ENCODE measurements at places on chromosomes 7 and 10.

GRCh38 chr10:110505130-110505770, 7.5 kb downstream of the DUSP5 start:
- no peak overlapping the region for H3K27ac ChIP-seq
- no peak overlapping the region for H3K4me3 ChIP-seq
- no peak for DNase-seq
- peaks cover 42% of the 10 kb centered on the region for H3K4me1 ChIP-seq

DNA sequence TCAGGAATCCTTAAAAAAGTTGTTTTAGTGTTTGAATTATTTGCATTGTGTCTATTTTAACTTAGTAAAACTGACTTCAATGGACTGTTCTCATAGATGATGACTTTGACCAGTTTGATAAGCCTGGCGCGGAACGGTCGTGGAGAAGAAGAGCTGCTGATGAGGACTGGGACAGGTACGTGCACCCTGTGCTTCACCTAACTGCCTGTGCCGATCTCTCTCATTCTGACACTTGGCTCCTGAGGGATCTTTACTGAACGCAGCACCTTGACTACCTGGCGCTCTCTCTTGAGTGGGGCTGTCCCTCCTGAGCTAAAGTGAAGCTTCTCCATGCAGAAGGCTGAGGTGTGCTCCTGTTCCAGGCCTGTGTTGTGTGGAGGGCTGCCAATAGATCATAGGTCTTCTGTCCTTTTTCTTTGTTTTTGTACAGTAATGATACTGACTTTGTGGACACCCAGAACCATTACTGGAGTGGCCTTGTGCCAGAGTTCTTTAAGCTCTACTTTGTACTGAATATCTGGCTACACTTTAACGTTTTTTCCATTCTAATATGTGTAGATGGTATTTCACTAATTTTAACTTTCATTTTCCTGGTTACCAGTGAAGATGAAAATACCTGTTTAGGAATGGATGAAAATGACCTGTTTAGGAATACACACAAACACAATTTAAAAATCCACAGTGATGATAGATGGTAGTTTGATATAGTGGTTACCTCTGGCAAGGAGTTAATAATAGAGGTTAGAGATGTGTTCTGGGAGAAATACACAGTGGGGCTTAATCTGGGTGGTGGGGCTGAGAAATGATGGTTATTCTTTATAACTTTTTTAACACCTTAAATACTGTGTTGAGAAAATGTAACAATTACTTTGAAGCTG, 20.9 kb downstream of the RBM33 start:
- peak overlapping the region; percentile 50 for H3K4me3 ChIP-seq
- H3K27me3 ChIP-seq = no peaks in the 10 kb centered on the region
- H3K27ac ChIP-seq = no peak overlapping the region
- DNase-seq = no peak
- H3K36me3 ChIP-seq = peaks cover 5% of the 10 kb centered on the region

GRCh38 chr7:20219446-20220292, 2.5 kb upstream of the MACC1 start:
- no peaks in the 10 kb centered on the region for H3K27me3 ChIP-seq
- H3K4me3 ChIP-seq = no peak overlapping the region
- H3K27ac ChIP-seq = no peak overlapping the region
- DNase-seq = peak; percentile 27
- H3K36me3 ChIP-seq = no peaks in the 10 kb centered on the region

DNA sequence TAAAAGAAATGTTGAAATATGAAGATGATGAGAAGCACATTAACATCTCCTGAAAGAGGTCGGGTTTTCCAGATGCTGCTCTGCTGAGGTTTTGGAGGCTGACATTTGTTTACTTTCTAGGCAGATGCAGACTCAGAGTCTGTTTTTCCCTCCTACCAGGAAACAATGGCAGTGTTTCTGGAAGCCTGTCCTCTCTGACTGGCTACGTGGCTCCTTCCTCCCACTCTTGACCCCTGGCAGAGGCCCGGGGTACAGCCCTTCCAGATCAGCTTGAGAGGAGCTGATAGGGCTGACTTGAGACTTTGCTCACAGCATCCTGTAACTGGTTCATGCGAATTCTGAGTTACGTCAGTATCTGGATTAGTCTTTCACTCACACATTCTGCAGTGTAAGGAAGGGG, 41.1 kb upstream of the IL15RA start:
- H3K27me3 ChIP-seq = no peaks in the 10 kb centered on the region
- H3K36me3 ChIP-seq = no peaks in the 10 kb centered on the region
- DNase-seq = no peak

- no peak overlapping the region for H3K4me3 ChIP-seq
- H3K27ac ChIP-seq = no peak overlapping the region
- no peaks in the 10 kb centered on the region for H3K36me3 ChIP-seq
- DNase-seq = no peak
Observed at GRCh38 chr7:24902931-24903330, 77.0 kb downstream of the OSBPL3 start.

DNA sequence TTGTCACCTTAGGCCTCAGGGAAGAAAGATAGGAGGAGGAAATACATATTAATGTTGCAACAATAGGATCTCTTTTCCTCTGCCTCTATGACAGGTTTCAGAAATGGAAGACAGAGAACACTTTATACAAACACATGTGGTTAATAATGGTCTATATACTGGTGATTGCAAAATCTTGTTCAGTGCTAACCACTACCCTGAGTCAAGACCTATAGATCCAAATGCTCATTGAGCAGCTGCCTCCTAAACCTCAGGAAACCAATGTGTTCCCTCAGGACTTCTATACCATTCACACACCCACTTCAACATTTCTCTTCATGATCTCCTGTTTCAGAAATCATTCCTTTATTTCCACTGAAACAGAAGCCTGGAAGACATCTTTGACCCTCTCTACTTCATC, 32.5 kb upstream of the VWDE start:
- no peak for DNase-seq
- no peaks in the 10 kb centered on the region for H3K36me3 ChIP-seq
- H3K4me1 ChIP-seq = no peaks in the 10 kb centered on the region
- H3K27me3 ChIP-seq = peaks cover 5% of the 10 kb centered on the region

- DNase-seq = no peak
- H3K4me3 ChIP-seq = no peak overlapping the region
- H3K4me1 ChIP-seq = peaks cover 7% of the 10 kb centered on the region
- peaks cover 8% of the 10 kb centered on the region for H3K36me3 ChIP-seq
- H3K27ac ChIP-seq = no peak overlapping the region
- H3K27me3 ChIP-seq = no peaks in the 10 kb centered on the region
Observed at GRCh38 chr10:344582-345200, 209.4 kb downstream of the ZMYND11 start.

GRCh38 chr7:80650030-80650429, 11.6 kb downstream of the CD36 start:
- no peak overlapping the region for H3K4me3 ChIP-seq
- peaks cover 2% of the 10 kb centered on the region for H3K27me3 ChIP-seq
- DNase-seq = no peak
- H3K4me1 ChIP-seq = no peaks in the 10 kb centered on the region

- no peak overlapping the region for H3K27ac ChIP-seq
- peaks cover 7% of the 10 kb centered on the region for H3K36me3 ChIP-seq
- DNase-seq = no peak
- no peak overlapping the region for H3K4me3 ChIP-seq
Observed at GRCh38 chr7:26404189-26404996, 112.7 kb downstream of the SNX10 start.

GRCh38 chr10:90051474-90051873, 350.1 kb downstream of the KIF20B start:
- H3K4me3 ChIP-seq = no peak overlapping the region
- H3K27me3 ChIP-seq = peaks cover 2% of the 10 kb centered on the region
- no peak for DNase-seq
- H3K36me3 ChIP-seq = no peaks in the 10 kb centered on the region

- H3K27ac ChIP-seq = no peak overlapping the region
- peaks cover 17% of the 10 kb centered on the region for H3K4me1 ChIP-seq
- no peak overlapping the region for H3K4me3 ChIP-seq
- DNase-seq = no peak
- no peaks in the 10 kb centered on the region for H3K27me3 ChIP-seq
Observed at GRCh38 chr7:149720372-149721083, 52.9 kb downstream of the ZNF467 start.

DNA sequence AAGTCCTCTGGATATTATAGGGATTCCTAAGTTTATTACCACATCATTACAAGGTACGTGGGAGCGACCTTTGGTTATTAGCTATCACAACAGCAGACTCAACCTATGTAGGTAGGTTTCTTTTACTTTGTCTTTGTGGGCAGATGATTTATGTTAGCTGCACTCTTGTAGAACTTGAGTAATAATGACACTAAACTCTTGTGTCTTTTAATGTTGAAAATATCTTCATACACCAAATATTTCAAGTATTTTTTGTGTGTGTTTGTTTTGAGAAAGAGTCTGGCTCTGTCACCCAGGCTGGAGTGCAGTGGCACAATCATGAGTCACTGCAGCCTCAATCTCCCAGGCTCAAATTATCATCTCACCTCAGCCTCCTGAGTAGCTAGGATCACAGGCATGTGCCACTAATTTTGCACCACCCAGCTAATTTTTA, 19.2 kb upstream of the SUPV3L1 start:
- no peak for DNase-seq
- peak overlapping the region; percentile 35 for H3K27ac ChIP-seq
- peaks cover 5% of the 10 kb centered on the region for H3K36me3 ChIP-seq

GRCh38 chr10:22244001-22244400, 26.2 kb upstream of the EBLN1 start:
- no peak overlapping the region for H3K4me3 ChIP-seq
- no peak overlapping the region for H3K27ac ChIP-seq
- no peaks in the 10 kb centered on the region for H3K36me3 ChIP-seq
- no peak for DNase-seq

DNA sequence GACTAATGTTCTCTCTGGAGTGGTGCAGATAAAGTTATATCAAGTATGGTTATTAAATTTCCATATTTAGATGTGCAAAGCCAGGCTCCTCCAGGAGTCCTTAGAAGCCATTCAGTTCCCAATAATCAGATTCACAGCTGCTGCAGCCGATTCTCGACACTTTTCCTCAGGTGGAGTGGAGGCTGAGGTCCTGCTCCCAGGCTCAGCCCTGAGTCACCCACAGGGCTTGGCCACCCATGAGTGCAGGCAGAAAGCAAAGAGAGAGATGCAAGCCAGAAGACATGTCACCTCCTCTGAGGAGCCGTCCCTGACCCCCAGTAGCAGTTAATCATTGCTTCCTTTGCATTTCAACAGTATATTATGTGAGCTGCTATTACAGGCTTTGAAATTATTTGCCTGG, 36.3 kb upstream of the NANOS1 start:
- DNase-seq = no peak
- no peaks in the 10 kb centered on the region for H3K36me3 ChIP-seq
- H3K27me3 ChIP-seq = peaks cover 3% of the 10 kb centered on the region
- H3K4me1 ChIP-seq = no peaks in the 10 kb centered on the region
- no peak overlapping the region for H3K4me3 ChIP-seq

DNA sequence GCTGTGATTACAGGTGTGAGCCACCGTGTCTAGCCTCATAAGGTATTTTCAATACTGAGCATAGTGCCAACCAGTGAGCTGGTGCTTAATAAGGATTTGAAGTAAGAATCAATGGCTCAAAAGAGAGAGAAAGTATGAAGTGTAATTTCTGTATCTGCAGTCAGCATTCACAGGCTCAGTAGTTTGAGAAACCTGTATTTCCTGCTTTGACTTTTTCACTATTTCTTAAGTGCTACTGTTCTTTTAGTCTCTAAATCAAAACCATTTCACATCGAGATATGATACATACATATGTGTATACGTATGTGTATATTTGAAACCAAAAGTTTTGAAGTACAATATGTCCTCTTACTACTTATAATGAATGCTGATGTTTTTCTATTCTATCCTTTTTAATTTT, 189.9 kb downstream of the PPP1R9A start:
- H3K27me3 ChIP-seq = no peaks in the 10 kb centered on the region
- no peak overlapping the region for H3K27ac ChIP-seq
- DNase-seq = no peak
- H3K4me3 ChIP-seq = no peak overlapping the region
- no peaks in the 10 kb centered on the region for H3K36me3 ChIP-seq

DNA sequence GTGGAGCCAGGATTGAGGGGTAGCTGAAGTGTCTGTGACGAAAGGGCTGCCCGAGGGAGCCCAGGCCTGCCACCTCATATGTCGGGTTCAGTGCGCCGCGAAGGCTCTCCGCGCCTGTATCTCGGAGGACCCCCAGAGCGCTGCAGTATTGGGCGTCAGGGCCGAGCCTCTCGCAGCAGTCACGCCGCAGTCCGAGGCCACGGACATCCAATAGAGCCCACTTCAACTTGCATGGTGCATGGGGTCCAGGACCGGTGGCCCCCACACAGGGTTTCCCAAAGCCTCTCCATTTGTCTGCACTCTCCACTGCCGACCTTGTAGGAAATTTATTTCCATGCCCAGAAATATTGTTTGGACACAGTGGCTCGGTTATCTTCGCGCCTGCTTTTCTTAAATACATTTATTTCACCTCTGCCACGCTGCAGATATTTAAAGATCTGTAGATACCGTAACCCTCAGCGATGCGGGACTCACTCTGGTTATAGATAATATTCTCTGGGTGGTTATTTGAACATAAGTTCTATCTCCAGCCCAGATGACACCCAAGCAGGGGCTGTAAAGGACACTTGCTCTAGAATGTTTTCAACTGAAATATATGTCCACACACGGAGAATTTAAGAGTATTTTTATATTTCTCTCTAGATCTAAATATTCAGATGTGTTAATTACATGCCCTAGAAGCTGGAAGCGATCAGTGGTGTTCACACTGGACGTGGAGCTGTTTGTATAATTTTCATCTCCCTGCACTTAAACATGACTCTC, 5.1 kb upstream of the ZNF503 start:
- peaks cover 73% of the 10 kb centered on the region for H3K27me3 ChIP-seq
- peaks cover 12% of the 10 kb centered on the region for H3K4me1 ChIP-seq
- no peak overlapping the region for H3K27ac ChIP-seq
- no peak for DNase-seq
- H3K36me3 ChIP-seq = peaks cover 1% of the 10 kb centered on the region

- H3K36me3 ChIP-seq = no peaks in the 10 kb centered on the region
- H3K27me3 ChIP-seq = no peaks in the 10 kb centered on the region
- H3K27ac ChIP-seq = no peak overlapping the region
- no peak for DNase-seq
- no peak overlapping the region for H3K4me3 ChIP-seq
Observed at GRCh38 chr7:15130666-15131541, 228.4 kb upstream of the DGKB start.

DNA sequence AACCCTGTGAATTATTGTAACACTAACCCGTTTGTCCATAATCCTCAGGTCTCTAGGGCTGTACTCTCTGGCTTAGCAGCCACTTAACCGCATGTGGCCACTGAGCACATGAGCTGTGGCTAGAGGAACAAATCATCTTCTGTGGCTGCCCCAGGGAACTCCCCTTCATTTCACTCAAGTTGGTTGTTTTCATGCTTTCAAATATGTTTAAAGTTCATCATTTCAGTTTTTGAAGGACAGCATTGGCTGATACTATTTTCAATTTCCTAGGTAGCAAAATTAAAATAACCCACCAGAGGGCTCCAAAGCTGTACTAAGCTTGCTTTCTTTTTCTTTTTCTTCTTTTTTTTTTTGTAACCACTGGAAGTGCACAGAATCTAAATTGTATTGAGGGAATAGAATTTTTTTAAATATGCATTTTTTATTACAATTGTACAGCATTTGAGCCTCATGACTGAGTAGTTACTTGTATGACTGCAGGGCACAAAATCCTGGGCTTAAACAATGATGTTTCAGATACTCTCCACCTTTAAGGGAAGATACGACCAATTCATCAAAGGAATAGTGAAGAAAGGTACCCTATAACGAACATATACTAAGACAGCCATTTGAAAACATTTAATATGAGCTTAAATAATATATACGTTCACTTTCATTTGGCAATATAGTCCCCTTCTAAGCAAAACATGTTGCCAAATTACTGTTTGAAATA, 38.6 kb downstream of the MRC1 start:
- H3K4me1 ChIP-seq = peaks cover 3% of the 10 kb centered on the region
- no peak overlapping the region for H3K27ac ChIP-seq
- no peaks in the 10 kb centered on the region for H3K36me3 ChIP-seq
- H3K27me3 ChIP-seq = peaks cover 11% of the 10 kb centered on the region
- H3K4me3 ChIP-seq = no peak overlapping the region
